ENCODE measurements at places on chromosomes 6 and 20. TPM values are rescaled to one million over a fixed set of nuclear protein-coding genes. Genes with fewer than 3 reads are reported as not detected.

- DNase-seq: no peak
Measured at GRCh38 chr6:10640412-10640811, 54.0 kb downstream of the C6orf52 start.

- no peak for DNase-seq
Measured at GRCh38 chr20:46850416-46850815, 44.2 kb upstream of the EYA2 start.

GRCh38 chr20:23146857-23147637, 60.9 kb upstream of the CD93 start:
- DNase-seq: no peak

GRCh38 chr20:58135441-58136148, 92.9 kb downstream of the ANKRD60 start:
- DNase-seq: no peak

GRCh38 chr6:73145690-73146089, 79.6 kb downstream of the KHDC1L start:
- DNase-seq: no peak

- DNase-seq: no peak
Measured at GRCh38 chr20:40449144-40449690, 239.8 kb downstream of the MAFB start.

Gene SLC4A11
- total RNA-seq: 7.2 TPM

Gene GPX5
- not detected for total RNA-seq

Gene EYS
- not detected for total RNA-seq

Gene SH3BGRL2
- total RNA-seq: 34.2 TPM

Gene PHACTR1
- 4.2 TPM for total RNA-seq
